ENCODE measurements at places on chromosomes 16 and 17. TPM values are rescaled to one million over a fixed set of nuclear protein-coding genes. Genes with fewer than 3 reads are reported as not detected.
A peak's percentile ranks its signal among the peaks of the same experiment; 100 is the strongest.

- no peak for DNase-seq
Observed at GRCh38 chr16:75236736-75237397, 14.6 kb downstream of the BCAR1 start.

The TTYH2 gene
- 25.0 TPM for total RNA-seq

The CDH1 gene
- 45.4 TPM for total RNA-seq

DNA sequence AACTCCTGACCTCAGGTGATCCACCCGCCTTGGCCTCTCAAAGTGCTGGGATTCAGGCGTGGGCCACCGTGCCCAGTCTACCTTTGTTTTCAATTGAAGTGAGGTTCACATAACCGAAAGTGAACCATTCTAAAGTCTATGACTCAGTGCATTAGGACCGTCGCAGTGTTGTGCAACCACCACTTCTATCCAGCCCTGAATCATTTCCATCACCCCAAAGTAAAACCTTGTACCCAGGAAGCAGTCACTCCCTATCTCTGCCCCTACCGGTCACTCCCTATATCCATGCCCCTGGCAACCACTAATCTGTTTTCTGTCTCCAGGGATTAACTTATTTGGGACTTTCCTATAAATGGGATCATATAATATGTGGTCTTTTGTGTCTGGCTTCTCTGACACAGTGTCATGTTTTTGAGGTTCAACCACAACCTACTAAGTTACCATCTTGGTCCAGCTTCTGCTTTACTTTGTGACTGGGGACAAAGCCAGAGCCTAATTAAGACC, 28.3 kb upstream of the CDC42EP4 start:
- DNase-seq: no peak

DNA sequence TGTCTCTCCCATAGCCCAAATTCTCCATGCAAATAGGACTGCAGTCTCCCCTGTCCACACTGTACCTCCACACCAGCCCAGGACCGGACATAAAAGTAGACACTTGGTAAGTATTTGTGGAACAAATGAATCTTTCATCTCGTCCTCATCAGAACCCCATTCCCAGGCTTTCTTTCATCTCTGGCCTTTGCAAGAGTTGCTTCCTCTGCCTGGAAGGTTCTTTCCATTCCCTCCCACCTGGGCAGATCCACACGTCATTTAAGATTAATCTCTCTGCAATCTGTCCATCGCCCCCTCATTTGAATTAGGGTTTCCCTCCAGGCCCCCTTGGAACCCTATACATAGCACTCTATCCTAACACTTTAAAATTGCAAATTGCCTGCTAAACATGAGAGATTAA, 3.9 kb upstream of the NXPH3 start:
- no peak for DNase-seq

DNA sequence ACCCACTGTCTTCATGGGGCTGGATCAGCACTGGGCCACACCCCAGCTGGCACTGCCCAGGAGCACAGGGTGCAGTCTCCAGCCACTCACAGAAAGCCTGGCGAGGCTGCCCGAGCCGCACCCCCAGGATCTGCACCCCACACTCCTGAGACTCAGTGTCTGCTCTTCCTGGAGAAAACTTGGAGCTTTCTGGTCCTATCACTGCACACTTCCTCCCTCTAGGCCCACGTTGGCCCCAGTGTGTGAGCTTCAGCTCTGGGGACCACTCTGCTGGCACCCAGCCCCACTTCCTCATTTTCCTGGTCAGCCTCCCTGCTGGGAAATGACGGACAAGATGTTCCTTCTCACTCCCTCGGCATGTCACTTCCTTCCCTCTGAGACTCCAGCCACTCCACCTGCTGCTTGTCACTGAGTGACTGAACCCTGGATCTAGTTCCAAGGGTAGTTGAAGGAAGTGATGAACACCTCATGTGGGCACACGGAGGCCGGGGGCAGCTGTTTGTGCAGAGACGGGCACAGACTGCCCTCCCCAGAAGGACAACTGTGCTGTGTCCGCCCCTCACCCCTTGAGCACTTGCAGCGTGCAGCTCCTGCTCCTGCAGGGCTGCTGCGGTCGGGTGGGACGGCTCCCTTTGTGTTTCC, 29.0 kb downstream of the ZC3H18 start:
- no peak for DNase-seq

DNA sequence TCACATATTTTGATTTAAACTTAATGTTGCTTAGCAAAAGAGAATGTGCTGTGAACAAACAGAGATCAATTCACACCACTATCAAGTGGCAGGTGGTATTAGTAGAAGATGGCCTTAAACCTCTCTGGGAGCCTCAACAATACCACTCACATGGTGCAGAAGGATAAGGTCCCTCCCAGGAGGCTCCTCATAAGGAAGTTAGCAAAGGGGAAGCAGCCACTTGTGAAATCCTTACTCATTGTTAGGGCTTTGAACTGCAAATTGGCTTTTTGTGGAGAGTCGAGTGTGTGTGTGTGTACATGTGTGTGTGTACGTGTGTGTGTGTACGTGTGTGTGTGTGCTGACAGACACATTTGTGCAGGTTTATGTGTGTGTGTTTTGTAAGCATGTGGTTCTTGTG, 48.9 kb upstream of the ASIC2 start:
- no peak for DNase-seq

DNA sequence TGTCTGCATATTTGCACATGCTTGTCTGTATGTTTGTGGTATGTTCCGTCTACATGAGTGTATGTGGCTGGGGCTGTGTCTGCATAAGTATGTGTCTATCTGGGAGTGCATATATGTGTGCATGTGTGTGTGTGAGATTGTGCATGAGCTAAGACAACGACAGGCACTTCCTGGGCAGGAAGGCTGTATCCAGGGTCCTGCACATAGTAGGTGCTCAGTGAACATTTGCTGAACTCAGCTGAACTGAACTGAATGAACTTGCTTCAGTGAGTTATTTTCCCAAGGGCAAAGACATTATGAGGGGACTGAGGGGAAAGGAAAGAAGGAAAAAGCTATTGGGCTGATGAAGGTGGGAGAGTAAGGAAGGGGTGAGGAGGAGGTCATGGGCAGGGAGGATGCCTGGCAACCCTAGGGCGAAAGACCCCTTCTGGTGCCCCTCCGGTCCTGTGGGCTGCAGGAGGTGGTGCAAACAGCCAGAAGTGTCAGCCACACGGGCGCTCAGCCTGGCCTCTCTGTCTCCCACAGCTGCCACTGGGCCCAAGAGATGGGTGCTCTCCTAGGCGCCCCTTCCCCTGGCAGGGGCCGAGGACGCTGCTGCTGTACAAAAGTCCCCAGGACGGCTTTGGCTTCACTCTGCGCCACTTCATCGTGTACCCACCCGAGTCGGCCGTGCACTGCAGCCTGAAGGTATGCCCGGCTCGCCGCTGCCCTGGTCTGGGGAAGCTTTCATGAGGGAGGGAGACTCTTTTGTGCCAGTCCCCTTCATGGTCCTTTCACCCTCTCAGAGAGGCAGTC, 29.5 kb downstream of the ARHGAP23 start:
- no peak for DNase-seq

The MYH13 gene
- not detected for total RNA-seq

The HID1 gene
- total RNA-seq: 12.3 TPM

DNA sequence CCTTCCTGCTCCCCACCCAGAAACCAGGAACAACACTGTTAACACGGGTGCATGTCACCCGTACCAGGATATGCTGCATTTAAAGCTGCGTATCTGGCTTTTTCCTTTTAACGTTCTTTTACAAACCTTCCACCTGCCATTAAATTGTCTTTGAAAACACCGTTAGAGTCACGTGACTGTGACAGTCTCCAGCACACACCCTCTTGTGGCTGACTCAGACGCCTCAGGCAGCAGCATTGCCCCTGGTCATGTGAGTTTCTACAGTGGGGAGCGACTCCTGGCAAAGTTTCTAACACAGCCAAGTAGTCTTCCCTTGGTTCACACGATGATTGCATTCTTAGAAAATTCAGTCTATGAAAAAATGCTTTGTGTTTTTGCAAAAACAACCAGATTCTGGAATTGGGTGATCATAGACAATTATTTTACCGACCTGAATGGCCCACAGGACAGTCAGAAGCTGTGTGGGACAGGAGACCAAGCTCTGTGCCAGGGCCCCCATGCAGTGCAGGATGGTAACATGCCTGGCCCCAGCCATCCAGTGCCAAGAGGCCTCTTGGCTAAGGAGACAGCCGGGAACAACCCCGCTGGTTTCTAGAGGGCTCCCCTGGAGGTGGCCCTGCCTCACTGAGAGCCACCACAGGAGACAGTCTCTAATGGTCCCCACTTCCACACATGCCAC, 199.1 kb downstream of the KATNIP start:
- DNase-seq: peak; percentile 33

The OTOP3 gene
- not detected for total RNA-seq

GRCh38 chr17:63644846-63645245, 22.6 kb downstream of the MAP3K3 start:
- no peak for DNase-seq

The RAB37 gene
- total RNA-seq: 6.9 TPM

The CDH5 gene
- total RNA-seq: 23.5 TPM

GRCh38 chr16:66681676-66682075, 14.9 kb downstream of the CMTM4 start:
- no peak for DNase-seq

DNA sequence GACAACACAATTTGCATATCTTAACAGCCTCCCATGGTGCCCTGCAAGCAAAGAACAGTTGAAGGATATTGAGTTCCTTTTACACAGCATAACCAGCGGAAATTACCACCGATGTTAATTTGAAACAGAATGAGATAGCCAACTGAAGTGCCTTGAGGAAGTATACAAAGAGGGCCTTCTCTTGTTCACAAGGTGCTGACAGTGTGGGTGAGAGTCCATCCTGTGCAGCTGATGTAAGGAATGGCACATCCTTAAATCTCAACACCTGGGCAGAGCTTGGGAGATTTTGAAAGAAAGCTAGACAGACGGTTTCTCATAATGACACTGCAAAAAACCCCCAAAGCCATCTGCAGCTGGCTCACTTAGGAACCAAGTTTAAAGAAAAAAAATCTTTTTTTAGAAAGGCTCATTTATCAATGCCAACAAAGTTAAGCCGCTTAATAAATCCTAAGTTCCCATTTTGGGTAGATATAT, 818.6 kb downstream of the KCNJ2 start:
- DNase-seq: no peak

The CCL7 gene
- not detected for total RNA-seq

DNA sequence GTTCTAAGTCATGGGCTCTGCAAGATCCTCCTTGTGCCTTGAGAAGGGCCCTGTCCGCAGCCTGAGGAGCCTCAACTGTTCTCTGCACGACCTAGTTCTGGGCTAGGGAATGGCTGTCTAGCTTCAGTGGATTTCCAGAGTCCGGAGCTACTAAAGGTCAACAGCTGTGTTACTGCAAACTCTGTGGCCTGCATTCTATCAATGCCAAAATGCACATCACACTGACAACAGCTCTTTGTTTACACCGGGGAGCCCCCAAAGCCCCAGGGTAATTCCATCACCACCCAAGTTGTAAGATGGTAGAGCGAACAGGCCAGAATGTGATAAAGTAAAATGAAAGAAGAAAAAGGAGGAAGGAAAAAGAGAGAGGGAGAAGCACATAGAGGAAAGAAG, 610.2 kb downstream of the MAF start:
- no peak for DNase-seq

The P2RX5 gene
- total RNA-seq: 8.4 TPM

DNA sequence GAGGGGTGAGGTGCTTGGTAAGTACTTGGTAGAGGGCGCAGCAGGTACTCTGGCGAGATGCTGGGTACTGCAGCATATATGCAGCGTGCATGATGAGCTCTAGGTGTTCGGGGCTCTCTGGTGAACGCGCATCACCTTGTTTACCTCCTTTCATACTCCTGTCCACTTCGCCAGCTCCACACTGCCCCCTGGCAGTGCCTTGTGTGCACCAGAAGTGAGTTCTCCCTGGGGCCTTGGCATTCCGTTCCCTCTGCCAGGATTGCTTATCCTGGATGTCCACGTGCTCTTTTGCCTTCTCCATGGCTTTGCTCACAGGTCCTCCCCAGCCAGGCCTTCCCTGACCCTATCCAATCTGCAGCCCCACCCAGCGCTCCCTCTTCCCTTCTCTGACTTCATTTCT, 154.2 kb downstream of the MRM1 start:
- DNase-seq: no peak

- DNase-seq: no peak
Observed at GRCh38 chr17:31457391-31458234, 66.1 kb downstream of the RAB11FIP4 start.

The GUCY2D gene
- 0.10 TPM for total RNA-seq

All from spinal cord (tissue), 10 donors.